ENCODE measurements at places on chromosomes 1 and 21.
A peak's percentile ranks its signal among the peaks of the same experiment; 100 is the strongest.

- no peak for DNase-seq
Measured at GRCh38 chr1:54207287-54207686, 7.3 kb downstream of the MRPL37 start.

DNA sequence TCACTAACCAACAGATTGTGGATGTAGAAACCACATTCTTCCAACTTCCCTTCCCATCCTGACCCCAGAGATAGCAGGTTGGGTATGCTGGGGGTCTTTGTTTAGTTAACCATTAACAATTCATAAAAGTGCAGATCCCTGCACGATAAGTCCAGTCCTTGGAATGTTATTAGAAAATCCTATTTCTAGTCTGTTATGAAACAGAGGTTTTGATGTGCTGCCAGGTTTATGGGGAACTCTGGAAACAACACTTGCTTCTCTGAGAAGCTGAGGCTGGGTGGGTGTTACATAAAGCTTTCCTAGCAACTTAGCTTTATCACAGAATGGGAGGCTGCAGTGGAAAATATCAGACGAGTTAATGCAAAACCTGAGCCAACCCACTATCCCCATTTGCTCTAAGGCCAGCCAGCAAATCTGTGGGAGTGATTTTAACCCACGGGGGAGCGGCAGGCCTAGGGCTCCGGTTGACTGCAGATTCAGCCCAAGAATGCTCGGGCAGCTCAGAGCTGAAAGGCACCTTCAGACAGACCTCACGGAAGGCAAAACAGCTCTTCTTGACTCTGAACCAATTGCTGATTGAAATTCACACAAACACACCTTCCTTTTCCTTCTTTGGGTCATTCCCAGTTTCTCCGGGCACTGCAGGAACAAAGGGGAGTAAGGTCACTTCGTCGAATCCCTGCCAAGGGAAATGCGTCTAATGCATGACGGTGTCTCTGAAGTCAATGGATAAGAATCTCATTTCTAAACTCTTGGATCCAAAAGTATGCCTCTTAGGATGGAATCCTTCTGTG is 111.7 kb upstream of the IRF2BP2 start:
- no peak for DNase-seq

GRCh38 chr1:150798525-150798924 is 9.5 kb downstream of the CTSK start:
- no peak for DNase-seq

- DNase-seq: no peak
Measured at GRCh38 chr1:23216771-23217420, 406 bp downstream of the HTR1D start.

DNA sequence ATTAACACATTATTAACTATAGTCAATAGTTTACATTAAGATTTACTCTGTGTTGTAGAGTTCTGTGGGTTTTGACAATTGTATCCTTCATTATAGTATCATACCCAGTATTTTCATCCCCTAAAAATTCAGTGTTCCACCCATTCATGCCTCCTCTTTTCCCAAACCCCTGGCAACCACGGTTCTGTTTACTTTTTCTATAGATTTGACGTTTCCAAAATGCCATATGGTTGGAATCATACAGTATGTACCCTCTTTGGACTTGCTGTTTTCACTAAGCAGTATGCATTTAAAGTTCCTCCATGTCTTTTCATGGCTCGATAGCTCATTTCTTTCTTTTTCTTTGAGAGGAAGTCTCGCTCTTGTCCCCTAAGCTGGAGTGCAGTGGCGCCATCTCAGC is 109.5 kb downstream of the LAMC2 start:
- DNase-seq: no peak

DNA sequence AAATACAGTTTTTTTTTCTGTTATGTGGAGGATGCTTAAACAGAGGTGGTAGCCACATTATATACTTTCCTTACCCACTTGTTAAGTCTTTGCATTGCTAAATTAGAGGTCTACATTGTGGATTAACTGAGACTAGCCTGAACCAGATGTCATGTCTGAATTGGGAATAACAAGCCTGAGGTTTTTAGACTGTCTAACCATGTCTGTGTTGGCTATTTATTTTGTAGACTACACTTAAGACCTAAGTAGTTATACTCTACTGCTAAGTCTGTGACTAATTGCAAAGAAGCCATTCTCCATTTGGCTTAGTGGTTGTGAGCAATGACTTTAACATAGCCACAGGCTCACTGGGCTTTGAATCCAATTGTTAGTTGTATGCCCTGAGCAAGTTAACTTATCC is 45.4 kb downstream of the CDC14A start:
- no peak for DNase-seq

- no peak for DNase-seq
Measured at GRCh38 chr1:1006305-1007159, 6.6 kb upstream of the HES4 start.

DNA sequence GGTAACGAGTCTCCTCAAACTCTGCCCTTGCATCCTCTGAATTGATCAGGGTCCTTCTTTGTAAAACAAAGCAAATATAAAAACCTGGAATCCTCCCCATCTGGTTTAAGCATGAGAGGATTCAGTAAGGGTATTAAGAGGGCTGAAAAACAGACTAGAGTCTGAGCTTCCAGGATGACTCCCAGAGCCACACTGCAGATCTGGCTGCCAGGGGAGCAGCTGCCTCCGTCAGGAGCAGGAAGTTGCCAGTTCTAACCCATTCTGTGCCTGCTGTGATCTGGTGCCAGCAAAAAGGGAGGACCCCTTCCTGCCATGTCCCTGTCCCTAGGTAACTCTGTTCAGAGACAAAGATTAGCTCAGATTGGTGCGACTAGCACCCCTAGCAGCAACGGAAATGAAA is 27.5 kb downstream of the SERTAD4 start:
- DNase-seq: no peak

DNA sequence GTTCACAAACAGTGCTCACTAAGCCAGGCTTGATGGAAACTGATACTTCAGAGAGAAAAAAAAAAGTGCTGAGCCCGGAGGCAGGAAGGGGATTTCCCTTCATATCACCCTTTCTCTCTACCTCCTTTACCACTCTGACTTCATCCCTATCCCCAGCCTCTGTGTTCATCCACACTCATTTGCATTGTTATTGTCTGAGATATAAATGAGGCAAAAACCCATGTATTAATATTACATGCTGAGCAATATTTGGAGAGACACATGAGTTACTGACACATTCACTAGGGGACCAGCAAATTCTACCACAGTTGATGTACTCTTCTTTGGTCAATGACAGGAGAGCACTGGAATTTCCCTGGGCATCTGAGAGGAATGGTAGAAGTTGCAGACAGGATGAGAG is 175.8 kb downstream of the TNFSF18 start:
- no peak for DNase-seq

- no peak for DNase-seq
Measured at GRCh38 chr1:74427681-74428080, 84.7 kb downstream of the LRRC53 start.

- DNase-seq: no peak
Measured at GRCh38 chr1:8858888-8859706, 19.4 kb downstream of the ENO1 start.

DNA sequence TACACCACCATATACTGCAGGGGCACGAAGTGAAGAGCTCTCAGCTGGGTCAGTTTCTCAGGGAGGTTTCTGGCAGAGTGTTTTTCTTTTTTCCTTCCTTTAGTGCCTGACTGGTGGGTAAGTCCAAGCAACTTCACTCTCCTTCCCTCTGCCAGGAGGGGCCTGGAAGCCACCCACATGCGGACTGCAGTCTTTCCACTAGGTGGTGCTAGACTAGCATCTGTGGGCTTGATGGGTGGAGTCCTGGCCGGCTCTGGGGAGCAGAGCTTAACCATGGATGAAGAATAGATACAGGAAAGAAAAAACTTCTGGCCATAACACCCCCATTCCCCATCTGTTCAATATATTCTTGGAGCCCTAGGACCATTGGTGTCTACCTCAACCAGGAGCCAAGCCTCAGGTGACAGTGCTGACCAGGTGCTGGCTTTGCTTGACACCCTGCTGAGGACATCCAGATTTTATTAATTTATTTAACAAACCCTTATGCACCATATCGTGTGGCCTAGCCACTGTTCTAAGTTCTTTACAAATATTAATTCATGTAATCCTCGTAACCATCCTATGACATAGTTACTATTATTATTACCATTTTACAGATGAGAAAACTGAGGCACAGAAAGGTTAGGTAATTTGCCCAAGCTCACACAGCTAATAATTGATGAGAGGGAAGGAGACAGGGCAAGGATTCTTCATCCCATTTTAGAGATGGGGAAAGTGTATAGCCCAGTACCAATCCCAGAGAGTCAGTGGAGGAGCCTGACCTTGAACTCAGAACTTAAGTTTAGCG is 126.7 kb upstream of the CSF3R start:
- peak; percentile 40 for DNase-seq

DNA sequence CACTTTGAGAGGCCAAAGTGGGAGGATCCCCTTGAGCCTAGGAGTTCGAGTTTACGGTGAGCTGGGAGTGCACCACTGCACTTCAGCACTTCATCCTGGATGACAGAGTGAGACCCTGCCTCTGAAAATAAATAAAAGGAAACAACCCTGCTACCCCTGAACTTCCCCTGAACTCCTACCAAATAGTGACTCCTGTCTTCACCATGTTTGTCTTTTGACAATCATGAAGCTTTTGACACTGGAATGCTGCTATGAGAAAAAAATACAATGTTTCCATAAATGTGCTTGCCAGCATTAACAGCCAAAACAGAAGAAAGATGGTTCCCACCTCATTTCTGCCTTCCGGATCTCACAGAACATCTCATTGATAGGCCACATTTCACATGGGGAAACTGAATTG is 10.4 kb downstream of the ZBTB8A start:
- DNase-seq: no peak

DNA sequence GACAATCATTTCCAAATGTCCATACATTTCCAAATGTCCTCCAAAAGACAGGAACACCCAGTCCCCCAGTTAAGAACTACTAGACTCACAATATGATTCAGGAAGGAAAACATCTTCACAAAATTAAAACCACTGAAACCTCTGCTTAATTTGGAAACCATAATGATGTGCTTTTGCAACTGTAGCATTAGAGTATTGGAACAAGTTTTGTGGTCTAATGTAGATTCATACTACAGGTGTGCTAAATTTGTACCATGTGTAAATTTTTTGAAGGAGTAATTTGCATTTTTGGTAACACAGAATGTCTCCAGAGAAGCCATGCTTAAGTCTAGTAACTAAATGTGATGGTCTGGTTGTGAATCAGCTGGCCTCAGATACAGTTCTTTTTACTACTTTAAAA is 129.6 kb downstream of the DPYD start:
- DNase-seq: no peak

DNA sequence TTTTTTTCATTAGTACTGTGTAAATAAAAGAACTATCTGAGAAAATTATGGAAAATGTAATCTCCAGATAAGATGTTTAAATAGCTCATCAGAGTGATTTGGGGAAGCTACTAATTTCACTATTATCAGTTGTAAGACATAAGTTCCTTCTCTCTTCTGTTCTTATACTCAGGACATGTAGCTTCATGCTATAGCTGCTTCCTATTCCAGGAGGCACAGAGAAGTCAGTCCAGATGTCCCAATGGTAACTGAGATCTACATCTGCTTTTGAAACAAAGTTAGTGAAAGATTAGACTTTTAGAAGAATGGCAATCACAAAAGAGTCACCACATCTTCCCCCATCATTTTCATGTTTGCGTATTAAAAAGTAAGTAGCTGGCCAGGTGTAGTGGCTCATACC is 5.6 kb downstream of the MAP3K21 start:
- DNase-seq: no peak

DNA sequence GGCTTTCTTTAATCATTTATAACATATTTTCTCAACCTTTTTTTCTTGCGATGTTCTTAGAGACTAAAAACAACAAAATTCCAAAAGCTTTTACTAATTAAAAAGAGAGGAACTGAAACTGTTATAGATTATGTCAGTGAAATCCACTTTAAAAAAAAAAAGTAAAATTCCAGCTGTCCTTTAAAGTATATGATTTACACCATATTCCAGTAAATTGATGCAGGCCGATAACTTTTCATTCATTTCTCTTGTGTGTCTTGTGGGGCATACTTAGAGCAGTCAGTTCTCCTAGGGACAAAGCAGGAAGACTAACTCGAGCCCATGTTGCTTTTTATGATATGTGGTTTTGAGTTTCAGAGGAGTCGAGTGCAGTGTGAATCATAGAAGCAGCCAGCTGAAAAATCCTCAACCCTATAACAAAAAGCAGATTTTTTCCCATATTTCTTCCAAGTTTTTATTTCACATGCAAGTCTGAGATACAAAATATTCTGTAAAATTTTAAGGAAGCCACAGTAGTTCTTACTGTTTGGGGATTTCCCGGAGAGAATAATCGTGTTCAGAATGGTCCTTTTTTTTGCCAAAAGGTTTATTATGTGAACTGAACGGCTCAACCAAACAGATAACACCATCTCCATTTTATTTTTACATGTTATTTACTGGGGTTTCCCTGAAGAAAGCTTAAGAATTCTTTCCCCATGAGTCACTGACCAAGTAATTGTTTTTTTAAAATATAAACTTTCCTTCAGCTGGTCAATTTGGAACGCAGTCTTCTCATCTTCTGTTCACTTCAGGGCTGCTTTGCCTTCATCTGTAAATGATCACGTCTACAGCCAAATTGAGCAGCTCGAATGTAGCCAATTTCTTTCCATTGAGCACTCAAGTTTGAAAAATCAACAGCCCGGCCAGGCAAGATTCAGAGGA is 77.0 kb upstream of the C1orf105 start:
- DNase-seq: peak; percentile 56

GRCh38 chr1:88537787-88538186 is 146.3 kb upstream of the PKN2 start:
- no peak for DNase-seq

GRCh38 chr1:225882694-225883615 is 775 bp upstream of the TMEM63A start:
- no peak for DNase-seq

DNA sequence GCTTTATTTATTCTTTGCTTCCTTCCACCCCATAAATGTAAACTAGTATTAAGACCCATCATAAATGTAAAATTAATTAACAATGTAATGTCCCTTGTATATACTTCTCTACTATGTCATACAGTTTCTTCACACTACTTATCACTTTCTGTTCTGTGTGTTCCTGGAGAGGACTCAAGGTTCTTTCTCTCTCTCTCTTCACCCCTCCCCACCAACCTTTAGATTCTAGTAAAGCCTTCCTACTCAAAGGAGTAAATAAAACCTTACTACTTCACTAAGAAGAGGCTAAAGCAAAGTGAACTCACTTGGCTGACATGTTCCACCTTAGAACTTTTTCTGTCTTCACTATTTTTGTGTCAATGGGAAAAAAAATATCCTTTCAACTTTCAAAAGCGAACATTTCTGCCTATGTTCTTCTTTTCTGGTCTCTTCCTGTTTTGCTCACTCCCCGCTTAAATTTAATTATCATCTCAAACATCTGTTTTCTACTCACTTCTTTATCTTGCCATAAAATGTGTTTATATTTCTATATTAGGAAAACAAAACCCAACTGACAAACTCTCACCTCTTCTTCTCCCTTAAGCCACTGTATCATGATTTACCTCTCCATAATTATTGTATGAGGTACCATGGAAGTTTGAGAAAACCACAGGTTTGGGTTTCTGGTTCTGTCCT is 260.3 kb downstream of the DPYD start:
- DNase-seq: no peak

All from SK-N-MC (cell line).